ENCODE measurements at places on chromosomes 12 and 14.

DNA sequence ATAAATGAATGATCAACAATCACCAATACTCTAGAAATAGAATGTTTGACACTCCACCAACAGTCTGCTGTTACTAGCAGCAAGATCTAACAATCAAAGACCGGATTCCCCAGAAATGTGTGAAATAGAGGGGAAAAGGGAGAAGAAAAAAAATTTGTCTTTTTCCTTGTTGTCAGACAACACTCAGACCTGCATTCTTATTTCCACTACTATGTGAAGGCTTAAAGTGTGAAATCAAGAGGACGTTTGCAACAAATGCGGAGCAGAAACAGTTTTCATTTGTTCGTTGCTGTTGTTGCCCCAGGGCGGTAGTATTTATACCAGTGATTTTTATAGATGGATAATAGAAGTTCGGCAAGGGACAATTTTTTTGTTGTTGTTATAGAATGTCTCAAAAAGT lies 9.2 kb downstream of the NKX2-1 start:
- DNase-seq: no peak

DNA sequence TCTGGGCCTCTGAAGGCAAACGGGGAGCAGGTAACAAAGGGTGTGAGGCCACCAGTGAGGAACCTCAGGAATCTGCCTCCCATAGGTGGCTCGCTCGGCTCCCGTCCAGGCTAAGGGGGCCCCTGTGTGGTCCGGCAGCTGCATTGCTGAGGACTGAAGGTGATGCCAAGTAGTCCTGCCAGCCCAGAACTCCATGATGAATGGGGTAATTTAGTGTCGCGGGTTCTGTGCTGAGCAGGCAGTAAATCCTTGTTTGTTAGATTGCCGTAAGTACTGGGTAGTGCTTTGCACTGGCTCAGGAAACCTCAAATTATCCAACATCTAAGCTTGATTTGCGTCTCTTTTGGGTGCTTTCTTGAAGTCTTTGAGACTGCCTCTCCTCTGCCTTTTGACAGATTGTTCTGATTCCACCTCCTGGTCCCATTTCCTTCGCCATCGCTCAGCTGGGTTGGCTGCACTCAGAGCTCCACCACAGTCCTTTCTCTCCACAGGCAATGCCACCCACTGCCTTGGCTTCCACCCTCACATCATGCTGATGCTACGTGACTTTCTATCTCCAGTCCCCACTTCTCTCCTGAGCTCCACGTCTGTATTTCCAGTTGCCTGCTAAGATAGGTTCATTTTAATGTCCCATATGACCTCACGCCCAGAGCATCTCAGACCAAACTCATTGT lies 392.0 kb downstream of the FUT8 start:
- no peak for DNase-seq

- DNase-seq: peak; percentile 85
Observed at GRCh38 chr12:50084775-50085614, at the start of gene SMARCD1. Gene SMARCD1, plus strand, starts transcription at chr12:50085342. Its CDS starts 28 bp downstream, at chr12:50085370.

GRCh38 chr12:18443768-18444437 lies 182.6 kb downstream of the PIK3C2G start:
- no peak for DNase-seq

DNA sequence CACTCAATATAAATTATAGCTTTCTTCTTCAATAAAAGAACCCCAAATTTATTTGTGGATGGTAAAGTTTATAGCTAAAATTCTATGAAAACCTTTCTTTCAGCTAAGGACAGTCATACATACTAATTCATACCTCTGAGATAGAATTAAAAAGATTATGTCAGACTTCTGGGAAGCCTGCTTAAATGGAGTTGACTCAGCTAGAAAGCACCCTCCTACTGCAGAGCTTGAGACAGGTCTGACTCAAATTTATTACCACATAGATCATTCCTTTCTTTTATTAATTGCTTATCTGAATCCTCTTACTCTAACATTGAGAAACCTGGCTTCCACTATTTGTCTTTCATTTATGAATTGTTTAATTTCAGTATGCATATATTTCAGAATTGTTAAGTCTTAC lies 1007.0 kb upstream of the LRFN5 start:
- DNase-seq: no peak

- no peak for DNase-seq
Observed at GRCh38 chr12:93614917-93615596, 42.6 kb downstream of the SOCS2 start.

- DNase-seq: no peak
Observed at GRCh38 chr14:72745991-72746980, 147.6 kb downstream of the DPF3 start.

DNA sequence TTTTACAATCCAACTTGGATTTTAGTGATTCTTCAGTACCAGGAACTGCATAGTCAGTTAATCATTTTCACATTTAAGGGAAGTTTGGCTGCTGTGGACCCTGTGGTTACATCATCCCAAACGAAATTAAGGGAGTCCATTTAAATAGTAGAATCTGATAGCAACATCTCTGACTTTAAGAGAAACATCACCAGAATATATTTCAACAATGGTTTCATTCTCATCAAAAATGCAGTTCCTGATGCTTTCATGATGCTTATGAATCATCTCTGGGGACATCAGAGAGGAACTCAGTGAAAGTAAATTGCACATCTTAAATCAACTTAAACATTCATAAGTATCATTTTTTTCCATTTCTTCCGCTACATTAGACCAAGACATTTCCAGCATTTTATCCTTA lies 1170.7 kb downstream of the FSCB start:
- no peak for DNase-seq

DNA sequence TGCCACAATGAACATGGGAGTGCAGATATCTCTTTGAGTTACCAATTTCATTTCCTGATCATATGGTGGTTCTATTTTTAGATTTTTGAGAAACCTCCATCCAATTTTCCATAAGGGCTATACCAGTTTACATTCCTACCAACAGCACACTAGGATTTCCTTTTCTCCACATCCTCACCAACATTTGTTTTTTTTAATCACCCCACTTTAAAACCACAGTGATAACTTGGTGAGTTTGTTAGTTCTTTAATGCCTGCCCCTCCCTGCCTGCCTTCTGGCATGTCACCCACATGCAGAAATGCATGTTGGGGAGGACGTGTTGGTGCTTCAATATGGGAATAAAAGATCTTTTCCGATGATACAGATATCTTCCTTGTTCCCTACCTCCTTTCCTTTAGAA lies 167.9 kb downstream of the CAND1 start:
- DNase-seq: no peak

DNA sequence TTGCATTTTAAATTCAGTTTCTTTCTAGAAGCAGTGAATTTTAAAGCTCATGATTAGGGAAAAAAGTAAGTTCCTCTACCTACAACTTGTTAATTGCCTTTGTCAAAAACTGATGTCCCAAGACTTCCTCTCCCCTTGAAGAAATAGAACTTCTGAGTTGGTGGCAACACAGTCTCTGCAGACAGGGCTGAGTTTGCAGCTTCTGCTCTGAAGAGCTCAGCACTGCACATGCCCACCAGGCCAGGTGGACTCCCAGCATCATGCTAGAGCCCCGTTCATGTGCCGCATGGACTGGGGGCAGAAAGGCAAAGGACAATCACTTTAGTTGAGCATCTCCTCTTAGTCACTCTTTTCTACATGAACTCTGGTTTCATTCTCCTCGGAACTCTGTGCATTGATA lies 620.1 kb downstream of the VRK1 start:
- no peak for DNase-seq

DNA sequence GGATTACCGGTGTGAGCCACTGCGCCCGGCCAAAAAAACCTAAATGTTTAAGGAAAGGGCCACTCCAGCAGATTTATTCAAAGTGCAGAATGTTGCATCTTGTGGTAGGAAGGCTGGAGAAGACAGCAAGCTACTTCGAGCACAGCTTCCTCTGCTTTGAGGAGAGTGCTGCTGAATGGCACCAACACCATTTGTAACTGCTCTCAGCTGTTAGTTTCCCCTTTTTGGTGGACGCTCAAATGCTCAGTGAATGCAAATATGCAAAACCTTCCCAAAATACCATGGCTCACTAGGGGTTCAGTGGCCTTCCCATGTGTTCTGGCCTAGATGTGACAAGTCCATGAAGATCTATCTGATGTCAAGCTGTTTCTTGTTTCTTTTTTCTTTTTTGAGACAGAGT lies 2.9 kb upstream of the TDRD9 start:
- DNase-seq: no peak

DNA sequence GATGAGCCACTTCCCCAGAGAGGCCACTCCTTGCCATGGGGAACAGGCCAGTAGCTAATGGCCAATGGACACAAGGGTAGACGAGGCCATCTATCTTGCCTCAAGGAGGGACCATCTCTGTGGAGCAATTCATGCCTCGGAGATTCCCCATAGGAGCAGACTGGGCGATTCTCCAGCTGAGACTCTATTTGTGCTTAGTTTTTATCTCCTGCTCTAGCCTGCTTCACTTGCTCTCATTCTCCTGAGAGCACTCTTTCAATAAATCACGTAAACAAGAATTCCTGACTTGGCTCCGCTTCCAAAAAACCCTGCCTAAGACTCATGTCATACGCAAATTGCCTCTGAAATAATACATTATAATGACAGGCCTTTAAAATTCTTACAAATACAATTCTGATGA lies 396.4 kb upstream of the USP15 start:
- DNase-seq: no peak

DNA sequence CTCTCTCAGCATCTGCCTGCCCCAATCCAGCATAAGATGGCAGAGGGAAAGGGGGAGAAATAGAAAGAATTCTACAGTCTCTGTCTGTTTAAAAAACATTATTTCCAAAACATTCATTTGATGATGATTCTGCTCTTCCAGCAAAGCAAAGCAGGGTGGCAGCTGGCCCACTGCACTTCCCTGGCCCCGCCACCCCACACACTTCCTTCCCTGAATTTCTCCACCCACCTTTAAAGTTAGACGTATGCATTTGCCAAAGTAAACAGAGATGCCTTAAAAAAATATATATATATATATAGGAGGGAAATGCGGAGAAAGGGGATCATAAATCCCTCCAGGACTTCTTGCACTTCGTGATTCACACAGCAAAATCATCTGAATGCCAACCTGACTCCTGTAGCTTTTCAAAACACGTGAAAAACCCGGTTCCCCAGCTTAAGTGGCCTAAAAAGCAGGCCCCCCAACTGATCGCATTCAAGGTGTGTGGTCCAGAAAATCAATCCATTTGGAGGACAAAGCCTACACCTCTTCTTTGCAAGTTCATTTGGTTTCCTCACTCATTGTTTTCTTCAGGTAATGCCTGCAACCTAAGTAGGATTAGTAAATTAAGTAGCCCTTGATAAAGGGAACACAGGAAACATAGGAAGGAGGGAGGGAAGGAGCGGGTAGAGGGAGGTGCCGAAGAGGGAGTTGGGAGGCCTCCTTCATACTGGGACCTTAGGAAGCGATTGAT lies 68.8 kb downstream of the LLPH start:
- no peak for DNase-seq

DNA sequence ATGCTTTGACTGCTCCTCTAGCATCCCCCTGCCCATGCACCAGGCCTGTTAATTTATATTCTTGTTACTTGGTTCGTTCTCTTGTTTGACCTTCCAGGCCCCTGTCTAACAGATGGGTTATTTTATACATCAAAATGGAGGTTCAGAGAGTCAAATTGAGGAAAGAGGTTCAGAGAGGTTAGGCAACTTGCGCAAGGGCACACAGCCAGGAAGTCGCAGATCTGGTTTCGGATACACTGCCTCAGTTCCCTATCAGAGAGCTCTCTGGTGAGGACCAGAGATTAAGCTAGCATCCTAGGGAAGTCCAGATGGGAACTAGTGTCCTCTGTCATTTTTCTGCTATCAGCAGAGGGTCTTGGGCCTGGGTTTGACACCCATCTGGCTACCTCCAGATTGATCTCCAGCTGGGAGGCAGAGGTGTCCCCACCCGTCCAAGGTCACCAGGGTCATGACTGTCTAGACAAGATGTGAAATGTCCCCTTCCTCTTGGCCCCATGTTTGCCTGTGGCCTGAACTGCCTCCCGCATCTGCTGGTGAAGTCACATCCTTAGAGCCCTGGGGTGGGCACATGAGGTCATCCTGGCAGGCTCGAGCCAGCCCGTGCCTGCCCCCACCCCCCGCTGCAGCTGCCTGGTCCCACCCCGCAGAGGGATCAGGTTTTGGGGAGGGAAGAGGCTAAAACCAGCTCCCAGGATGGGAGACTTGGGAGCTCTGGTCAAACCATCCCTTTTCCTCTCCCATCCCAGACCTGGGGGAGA lies 84.3 kb upstream of the NCOR2 start:
- DNase-seq: no peak

DNA sequence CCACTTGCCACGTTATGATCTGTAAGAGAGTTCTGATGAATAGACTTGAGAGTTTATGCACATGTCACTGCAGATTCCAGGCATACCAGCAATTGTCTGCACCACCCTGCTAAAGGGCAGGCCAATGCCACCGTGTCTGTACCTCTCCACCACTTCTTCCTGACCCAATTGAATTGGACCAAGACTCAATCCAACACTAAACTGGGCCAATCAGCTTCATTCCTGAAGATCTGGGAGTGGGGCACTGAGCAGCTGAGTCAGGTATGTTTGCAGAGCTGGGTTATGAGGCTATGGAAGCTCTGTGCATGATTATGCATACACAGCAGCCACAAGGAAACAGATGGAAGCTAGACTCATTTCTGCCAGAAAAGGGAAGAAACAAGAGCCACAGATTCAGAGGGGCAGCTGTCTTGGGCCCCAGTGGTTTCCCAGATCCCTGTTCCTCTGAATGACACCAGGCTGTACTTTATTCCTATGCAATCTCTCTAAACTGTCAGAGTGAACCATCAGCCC lies 28.0 kb downstream of the DAO start:
- DNase-seq: no peak

DNA sequence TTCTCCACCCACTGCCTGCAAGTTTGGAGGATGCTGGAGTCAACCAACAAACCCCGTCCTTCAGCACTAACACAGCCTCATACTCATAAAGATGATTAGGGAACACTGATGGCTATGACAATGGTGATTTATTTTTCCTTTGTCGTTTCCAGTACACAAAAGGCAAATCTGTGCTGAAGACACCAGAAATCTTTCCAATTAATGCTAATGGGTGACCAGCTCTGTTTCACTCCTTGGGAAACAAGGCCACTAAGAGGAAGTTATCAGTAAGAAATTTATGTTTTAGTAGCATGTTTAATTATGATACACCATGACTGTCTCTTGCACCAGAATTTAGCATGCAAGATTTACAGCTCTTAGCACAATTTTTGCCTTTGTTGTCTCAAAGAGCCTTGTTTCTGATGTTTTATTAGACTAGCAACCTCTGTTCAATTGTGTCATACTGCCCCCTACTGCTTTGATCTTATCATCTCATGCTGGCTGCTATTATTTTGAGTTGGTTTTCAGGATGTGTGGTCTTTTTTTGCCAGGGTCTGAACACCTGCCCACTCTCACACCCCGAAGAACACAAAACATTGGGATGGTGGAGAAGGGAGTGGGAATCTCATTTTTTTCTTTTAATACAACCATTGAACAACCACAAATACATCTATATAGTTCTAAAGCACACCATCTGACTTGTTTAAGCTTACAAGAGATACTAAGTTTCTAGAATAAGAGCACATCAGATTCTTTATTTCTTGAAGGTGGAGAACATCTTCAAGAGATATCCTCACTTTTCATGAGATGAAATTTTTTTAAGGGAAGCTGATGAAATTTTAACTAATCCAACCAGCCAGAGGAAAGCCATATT lies 160.9 kb downstream of the SPTSSA start:
- DNase-seq: no peak

All from stimulated activated CD8-positive, alpha-beta memory T cell treated with anti-CD3 and anti-CD28 coated beads, Interleukin-2, amount 100 ng/mL, for 48 hours (primary cell).